AG10803 (cell line): ENCODE measurements at places on chromosomes 12 and 14.

DNA sequence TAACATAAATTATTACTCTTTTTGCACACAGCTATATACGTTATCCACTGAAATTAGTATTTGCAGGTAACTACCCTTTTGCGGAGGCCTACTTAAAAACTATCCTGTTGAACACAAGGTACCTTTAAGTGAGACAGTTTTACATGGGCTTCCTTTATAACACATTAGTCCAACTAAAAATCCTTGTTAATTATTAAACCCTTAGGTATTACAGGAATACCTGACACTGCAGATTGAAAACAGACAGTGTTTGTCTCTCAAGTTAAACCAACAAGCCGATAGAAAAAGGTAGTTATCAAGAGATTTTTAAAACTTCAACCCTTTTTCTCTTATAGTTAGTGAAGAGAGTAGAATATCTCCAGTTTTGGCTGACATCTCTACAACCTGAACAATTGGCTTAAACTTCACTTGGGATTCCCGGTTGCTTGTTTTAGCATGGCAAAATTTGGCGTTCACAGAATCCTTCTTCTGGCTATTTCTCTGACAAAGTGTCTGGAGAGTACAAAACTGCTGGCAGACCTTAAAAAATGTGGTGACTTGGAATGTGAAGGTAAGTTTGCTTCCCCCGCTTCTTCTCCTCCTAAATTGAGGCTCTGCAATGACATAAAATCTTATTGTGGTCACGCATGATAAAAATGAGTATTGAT, at the start of gene MIA2:
Gene MIA2, plus strand, starts transcription at position 236 of the 647 bp plus-strand sequence. Its CDS starts 200 bp downstream, at position 436.
- no peak for DNase-seq

- no peak for DNase-seq
These were observed 116.1 kb upstream of the ATF7IP start for GRCh38 chr12:14249368-14249767.

- no peak for DNase-seq
These were observed 62.6 kb upstream of the ARHGAP5 start for GRCh38 chr14:32014498-32014897.

DNA sequence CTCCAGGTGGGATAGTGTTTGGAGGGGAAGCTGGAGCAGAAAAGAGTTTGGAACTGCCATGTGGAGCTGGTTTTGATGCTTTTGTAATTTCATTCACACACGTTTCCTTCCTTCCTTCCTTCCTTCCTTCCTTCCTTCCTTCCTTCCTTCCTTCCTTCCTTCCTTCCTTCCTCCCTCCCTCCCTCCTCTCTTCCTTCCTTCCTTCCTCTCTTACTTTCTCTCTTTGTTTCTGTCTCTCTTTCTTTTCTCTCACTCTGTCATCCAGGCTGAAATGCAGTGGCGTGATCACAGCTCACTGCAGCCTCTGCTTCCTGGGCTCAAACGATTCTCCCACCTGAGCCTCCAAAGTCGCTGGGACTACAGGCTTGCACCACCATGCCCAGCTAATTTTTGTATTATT, 168.0 kb upstream of the ARID2 start:
- no peak for DNase-seq

- no peak for DNase-seq
These were observed 37.0 kb upstream of the OTX2 start for GRCh38 chr14:56846970-56847930.

GRCh38 chr12:131536766-131537165, 174.1 kb upstream of the SFSWAP start:
- no peak for DNase-seq

DNA sequence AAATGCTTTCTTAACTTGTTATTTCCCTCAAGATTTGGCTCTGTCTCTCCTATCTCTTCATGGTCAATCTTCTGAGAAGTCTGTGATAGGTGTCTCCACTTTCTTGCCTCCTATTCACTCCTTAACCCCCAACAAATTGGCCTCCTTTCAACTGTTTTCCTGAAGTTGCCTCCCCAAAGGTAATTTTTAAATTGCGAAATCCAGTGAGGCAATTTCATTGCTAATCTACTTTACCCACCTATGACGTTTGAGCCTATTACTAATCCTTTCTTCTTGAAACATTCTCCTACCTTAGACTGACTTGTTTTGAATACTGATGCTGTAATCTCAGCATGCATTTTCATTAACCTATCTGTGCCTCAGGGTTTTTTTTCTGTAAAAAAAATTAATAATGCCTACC, 6.0 kb upstream of the KCNH5 start:
- no peak for DNase-seq

GRCh38 chr12:7695237-7695560, 376 bp downstream of the GDF3 start:
- DNase-seq = no peak

- peak; percentile 15 for DNase-seq
These were observed 228.3 kb downstream of the RAD51B start for GRCh38 chr14:68047906-68048305.

- DNase-seq = no peak
These were observed 44.7 kb upstream of the USP15 start for GRCh38 chr12:62215506-62215905.

DNA sequence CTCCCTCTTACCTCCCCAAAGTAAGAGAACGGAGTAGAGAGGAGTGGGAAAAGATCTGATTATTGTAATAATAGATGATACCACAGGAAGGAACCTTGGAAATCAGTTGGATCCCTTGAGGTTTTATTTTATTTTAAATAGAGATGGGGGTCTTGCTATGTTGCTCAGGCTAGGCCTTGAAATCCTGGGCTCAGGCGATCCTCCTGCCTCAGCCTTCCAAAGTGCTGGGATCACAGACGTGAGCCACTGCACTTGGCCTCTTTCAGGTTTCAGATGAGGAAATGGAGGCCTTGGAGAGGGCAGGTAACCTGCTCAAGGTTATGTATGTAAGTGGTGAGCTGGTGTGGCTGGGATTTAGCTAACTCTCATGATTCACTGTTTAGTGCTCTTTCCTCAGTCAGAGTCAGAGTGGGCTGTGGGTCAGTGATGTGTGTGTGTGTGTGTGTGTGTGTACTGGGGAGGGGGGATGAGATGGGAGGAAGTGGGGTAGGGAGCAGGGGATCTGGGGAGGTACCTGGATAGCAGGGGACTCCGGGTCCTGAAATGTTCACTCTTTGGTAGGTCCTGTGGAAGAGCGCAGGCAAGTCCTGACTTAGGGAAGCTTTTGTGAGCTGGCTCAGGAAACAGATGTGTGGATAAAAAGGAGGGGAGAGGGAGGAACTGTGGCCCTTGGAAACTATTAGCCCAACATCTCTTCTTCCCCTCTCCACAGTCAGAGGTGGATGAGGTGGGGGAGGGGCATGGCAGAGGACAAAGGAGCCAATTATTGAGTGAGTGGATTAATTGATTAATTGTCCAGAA, 4.7 kb upstream of the CISTR start:
- DNase-seq = no peak

- no peak for DNase-seq
These were observed 27.0 kb upstream of the RCOR1 start for GRCh38 chr14:102565331-102565887.

DNA sequence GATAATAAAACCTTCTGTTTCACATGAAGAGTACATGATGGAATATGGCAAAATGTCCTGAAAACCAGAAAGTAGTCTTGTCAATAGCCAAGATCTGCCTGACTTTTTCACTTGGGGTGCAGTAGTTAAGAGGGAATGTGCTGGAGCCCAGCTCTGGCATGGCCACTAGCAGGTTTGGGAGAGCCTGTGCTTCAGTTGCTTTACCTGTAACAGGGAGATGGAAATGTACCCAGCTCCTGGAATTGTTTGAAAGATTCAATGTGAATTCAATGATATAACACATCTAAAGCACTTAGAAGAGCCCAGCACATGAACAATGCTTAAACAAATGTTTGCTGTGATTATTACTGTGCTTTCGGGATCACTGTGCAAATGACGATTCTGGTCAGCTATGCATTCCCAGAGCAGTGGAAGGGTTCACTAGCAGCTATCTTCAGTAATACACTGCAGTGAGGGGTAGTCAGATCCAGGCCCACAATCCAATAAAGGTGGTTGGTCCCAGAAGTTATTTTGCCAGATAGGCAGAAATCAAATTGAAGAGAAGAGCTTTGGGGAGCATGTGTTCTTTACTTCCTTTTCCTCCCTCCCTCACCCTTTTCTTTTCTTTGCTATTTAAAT, 224.9 kb downstream of the APAF1 start:
- no peak for DNase-seq

GRCh38 chr12:52837413-52837741, 3.3 kb upstream of the KRT79 start:
- DNase-seq = peak; percentile 69

DNA sequence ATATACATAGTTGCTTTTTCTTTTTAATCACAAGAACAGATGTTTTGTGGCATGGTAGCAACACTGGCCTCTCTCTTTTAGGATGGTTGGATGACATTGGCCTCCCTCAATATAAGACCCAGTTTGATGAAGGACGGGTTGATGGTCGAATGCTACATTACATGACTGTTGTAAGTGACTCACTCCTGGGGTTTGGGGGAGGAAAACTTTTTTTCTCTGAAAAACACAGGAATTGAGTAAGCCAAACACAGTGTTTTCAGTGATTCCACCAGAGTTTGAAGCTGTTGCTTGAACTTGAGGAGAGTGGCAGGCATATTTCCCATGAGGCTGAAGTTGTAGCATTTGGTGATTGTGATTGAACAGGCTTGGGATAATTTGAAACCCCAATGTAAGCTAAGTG, 13.7 kb upstream of the REP15 start:
- peak; percentile 16 for DNase-seq

DNA sequence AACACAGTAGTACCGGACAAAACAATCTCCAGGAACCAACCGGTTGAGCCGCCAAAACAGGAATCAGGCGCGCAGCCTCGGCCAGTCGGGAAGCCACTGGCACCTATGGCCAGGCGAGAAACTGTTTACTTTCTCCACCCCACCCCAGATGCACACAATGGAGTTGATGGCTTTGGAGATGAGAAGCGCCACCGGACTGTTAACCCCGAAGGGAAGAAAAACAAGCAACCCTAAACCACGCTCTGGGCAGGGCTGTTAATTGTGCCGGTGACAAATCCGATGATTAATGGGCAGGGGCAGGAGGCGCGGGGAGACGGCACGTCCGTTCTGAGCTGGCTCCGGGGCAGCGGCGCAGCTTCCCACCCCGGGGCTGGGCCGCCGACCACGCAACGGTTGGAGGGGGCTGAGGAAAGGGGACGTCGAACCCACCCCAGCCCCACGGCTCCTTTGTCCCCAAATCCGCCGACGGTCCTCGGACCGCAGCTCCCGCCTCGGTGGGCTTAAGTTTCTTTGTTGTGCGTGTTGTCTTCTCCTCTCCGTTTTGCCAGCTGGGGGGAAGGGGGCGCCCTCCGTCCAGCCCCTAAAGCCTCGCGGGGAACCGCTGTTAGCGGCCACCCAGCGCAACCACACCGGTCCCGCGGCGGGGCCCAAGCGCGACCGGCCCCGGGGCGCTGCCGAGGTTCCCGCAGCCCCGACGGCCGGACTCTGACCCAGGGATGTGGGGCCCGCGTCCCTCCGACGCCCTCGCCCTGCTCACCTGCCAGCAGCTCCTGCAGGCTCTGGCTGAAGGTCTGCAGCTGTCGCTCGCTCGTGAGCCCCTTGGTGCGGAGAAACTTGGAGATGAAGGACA, 790 bp downstream of the BTG1 start:
- DNase-seq = peak; percentile 55

GRCh38 chr12:123828120-123828519, 66.0 kb downstream of the DNAH10 start:
- no peak for DNase-seq

GRCh38 chr12:52910248-52910883, 5.5 kb upstream of the KRT8 start:
- no peak for DNase-seq

GRCh38 chr12:26389343-26389742, 194.0 kb downstream of the SSPN start:
- no peak for DNase-seq

DNA sequence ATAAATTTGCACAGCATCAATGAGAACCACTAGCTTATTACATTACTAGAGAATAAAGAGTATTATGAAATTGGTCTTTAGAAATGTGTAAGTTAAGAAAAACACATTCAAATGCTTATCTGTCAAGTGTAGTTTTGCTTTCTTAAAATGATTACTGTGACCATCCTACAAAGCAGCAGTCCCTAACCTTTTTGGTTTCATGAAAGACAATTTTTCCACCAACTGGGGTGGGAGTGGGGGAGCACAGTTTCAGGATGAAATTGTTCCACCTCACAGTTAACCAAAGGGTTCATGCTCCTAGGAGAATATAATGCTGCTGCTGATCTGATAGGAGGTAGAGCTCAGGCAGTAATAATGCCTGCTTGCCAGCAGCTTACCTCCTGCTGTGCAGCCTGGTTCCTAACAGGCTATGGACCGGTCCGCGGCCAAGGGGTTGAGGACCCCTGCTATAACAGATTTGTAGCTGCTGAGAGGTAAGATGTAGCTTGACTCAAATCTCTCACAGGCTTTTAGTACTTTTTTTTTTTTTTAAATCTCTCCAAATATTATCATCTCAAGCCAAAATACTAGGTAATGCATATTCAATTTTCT, 45.4 kb downstream of the PPP4R3A start:
- no peak for DNase-seq

DNA sequence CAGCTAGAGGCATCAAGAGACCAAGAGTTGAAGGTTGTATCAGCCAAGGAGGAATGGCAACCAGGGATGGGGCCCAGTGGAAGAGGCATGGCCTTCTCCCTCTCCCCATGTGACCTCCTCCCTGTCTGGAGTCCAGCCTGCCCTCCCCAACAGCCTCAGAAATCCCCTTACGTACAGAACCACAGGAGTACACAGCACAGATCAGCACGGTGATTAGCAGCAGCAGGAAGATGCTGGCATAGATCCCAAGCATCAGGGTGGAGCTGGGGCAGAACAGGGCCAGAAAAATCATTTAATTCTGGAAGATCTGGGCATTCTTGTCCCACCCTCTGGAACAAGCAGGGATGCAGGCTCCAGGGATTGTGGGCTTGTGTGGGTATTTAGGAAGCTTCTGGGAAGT, 14.4 kb downstream of the ADCY6 start:
- DNase-seq = no peak

GRCh38 chr14:21875791-21876190, 202.2 kb upstream of the OR4E1 start:
- no peak for DNase-seq

- peak; percentile 94 for DNase-seq
These were observed 51.0 kb downstream of the PTGER2 start for GRCh38 chr14:52365071-52365470.

DNA sequence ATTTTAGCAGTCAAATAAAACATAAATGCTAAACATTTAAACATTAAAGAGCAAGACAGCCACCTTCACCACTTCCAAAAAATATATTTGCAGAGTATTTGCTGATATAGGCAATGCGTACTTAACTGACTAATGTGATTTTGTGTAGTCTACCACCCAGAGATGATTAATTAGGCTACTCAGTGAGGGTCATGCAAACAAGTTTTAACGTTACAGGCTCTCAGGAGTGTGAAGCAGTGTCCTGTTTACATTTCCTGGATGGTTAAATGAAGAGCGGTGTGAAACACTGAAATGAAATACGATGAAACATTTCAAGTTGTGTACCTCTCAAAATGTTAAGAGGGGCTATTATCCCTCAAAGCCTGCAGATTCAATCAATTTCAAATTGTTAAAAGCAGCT, 165.8 kb upstream of the LRIG3 start:
- DNase-seq = no peak

GRCh38 chr12:4472046-4472445, 26.4 kb upstream of the FGF6 start:
- DNase-seq = no peak
